ENCODE measurements at places on chromosomes 7 and 10.

DNA sequence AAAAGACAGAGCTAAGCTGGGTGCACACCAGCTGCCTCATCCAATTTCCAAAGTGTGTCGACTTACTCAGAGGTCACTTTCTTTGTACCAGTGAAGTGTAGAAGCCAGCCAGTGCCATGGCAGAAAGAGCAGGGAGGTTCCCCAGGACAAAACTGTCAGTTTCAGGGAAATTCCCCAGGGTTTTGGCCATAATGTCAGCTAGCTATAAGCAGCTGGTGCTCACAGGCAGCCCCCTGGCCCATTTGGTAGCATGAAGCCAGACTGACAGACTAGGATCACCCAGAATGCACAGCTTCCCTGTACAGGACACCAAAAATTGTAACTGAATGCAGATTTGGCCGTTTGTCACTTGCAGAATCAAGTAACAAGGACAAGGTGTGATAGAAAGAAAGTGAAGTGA lies 28.6 kb downstream of the MRPL32 start:
- peaks cover 5% of the 10 kb centered on the region for H3K27me3 ChIP-seq
- no peaks in the 10 kb centered on the region for H3K36me3 ChIP-seq
- DNase-seq: no peak

GRCh38 chr10:31123946-31124345 lies 92.3 kb upstream of the ZNF438 start:
- no peak overlapping the region for H3K4me3 ChIP-seq

DNA sequence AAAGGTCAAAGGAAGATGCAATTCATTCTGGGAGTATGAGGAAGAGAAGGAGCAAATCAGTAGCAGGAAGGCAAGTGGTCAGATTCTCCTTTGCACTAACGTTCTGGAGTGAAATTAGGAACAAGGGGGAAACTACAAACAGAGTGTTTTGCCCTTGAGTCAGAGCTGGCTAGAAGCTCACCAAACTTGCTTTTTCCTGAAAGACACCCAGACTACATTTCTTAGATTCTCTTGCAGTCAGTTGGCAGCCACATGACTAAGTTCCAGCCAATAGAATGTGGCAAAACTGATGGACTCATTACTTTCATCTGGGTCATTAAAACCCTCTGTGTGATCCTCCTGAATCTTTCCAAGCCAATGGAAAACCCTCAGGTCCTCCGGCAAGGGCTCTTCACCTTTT lies 18.6 kb upstream of the DLX5 start:
- no peak for DNase-seq
- H3K36me3 ChIP-seq: no peaks in the 10 kb centered on the region
- H3K4me1 ChIP-seq: no peaks in the 10 kb centered on the region
- no peak overlapping the region for H3K4me3 ChIP-seq
- H3K27ac ChIP-seq: no peak overlapping the region

- H3K27ac ChIP-seq: no peak overlapping the region
- no peaks in the 10 kb centered on the region for H3K36me3 ChIP-seq
- no peak overlapping the region for H3K4me3 ChIP-seq
- H3K4me1 ChIP-seq: no peaks in the 10 kb centered on the region
Measured at GRCh38 chr7:20030915-20031362, 186.2 kb downstream of the MACC1 start.

GRCh38 chr10:99558708-99559107 lies 26.0 kb downstream of the NKX2-3 start:
- no peak overlapping the region for H3K27ac ChIP-seq
- DNase-seq: no peak
- no peak overlapping the region for H3K4me3 ChIP-seq
- peaks cover 9% of the 10 kb centered on the region for H3K4me1 ChIP-seq
- H3K36me3 ChIP-seq: no peaks in the 10 kb centered on the region
